GM20000 (cell line): ENCODE measurements at places on chromosomes 4 and X.

DNA sequence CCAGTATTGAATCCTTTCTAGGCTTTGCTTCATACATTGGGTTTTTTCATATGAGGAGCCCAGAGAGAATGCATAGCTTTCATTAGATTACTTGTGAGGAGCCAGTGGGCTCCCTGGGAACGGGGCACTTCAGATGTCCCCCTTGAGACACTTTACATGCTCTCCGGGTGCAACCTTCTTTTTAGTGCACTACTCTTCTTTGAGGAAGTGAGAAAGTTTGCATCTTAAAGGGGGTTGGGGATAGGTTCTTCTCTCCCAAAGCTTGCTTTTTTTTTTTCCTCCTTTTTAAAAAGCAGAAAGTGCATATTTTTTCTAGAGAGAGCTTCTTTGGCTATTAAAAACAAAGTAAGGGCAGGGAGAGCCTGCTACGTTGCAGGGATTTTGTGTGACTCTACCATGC lies 4.3 kb downstream of the HADH start:
- peak; percentile 62 for DNase-seq

- DNase-seq: no peak
Measured at GRCh38 chrX:7223271-7223670, 75.3 kb upstream of the PUDP start.

DNA sequence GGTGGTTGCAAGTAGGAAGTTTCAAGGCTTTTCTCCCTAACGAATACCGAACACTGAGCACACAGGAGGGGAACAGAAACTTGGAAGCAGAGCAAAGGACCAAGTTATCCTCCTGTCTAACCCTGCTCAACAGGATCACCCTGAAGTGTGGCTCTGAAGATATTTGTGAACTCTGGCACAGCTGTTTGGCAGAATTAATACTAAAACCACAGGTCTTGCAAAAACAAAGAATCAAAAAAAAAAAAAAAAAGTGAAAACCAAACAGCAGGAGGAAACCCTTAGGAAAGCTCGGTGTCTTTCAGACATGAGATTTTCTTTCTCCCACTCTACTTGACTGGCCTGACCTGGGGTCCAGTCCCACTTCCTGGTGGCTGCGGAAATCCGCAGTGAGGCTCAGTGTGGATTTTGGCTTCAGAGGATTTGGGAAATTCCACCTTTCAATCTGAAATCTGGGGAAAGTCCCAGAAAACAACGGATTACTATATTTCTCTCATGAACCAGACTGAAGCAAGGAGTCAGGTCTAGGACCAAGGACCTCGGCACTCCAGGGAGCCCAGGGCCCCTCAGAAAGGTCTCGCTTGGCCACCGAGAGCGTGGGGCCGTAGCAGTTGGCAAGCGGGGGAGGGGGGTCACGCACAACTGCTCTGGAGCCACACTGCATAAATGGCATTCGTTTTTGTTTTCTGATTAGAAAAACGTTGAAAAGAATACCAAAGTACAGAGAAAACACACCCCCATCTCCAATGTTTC lies 867 bp downstream of the TIFA start:
- DNase-seq: peak; percentile 26

DNA sequence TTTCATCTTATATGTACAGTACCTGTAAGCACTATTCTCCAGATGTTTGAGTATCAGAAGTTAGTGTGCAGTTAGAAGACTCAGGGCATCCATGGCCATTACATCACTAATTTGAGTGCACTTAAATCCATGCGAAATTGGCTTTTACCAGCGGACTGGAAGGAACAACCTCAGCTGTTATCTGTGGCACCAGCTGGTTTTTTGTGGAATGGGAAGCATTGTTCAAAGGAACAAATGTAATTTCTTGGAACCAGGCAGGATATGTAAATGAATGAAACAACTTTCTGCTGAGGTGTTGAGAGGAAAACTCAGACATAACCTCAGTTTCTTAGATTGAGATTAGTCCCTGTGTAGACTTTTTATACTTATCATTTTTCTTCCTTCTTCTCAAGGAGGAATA lies 60.2 kb downstream of the PDGFRA start:
- DNase-seq: no peak

DNA sequence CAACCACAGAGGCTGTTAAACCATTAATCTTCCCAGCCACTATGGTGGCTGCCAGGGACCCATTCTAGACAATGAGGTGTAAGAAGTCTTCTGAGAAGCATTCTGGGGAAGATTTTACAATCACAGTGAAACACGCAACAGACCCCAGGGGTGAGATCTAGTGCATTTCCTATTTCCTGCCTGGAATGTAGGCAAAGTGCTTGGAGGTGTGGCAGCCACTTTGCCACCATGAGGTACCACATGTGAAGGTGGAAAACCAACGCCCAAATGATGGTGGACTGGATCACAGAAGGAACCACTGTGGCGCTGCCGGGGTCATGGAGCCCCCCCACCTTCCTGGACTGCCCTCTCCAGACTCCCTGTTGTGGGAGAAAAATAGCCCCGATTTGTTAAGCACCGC lies 61.8 kb downstream of the WFS1 start:
- no peak for DNase-seq

DNA sequence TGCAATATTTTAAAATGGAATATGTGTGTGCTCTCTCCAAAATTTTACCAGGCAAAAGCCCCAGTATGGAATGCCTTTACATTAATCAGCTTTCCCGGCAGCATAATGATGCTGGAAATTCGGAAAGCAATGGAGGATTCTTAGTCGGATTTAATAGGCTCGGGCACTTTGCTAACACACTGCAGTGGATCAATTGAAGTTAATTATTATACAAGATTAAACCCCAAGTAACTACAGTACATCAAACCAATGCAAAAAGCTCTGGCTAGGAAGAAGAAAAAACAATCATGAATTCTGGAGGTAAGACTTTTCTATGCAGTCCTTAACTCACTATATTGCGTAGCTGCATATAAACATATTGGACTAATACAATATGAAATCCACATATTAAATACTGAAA lies 43.6 kb upstream of the GRIA3 start:
- no peak for DNase-seq

GRCh38 chrX:42519666-42520231 lies 258.2 kb downstream of the PPP1R2C start:
- DNase-seq: no peak
